Neural progenitor cell (in vitro differentiated cells): ENCODE measurements at places on chromosomes 7 and 10.

DNA sequence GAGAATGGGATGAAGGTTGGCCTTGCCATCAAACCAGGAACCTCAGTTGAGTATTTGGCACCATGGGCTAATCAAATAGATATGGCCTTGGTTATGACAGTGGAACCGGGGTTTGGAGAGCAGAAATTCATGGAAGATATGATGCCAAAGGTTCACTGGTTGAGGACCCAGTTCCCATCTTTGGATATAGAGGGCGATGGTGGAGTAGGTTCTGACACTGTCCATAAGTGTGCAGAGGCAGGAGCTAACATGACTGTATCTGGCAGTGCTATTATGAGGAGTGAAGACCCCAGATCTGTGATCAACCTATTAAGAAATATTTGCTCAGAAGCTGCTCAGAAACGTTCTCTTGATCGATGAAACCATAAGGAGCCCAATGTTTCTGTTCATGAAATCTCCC is 637 bp downstream of the RPEL1 start:
- DNase-seq, result no peak

GRCh38 chr10:110897184-110897583 is 21.8 kb downstream of the BBIP1 start:
- no peak for DNase-seq

DNA sequence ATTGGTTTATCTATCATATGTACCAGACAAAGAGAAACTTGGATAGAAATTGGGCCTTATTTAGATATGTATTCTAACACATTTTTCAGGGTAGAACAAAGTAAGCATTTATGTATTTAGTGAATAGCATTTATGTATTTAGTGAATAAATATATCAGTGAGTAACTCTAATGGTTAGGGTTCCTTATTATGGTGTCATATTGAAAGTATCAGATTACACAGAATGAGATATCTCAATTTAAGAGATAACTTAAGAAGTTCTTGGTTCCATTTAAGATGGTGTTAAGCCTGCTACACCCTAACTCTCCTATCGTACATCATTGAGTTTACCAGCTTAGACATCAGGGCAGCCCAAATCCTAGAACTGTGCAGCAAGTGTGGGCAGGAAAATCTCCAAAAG is 35.9 kb upstream of the DMTF1 start:
- DNase-seq, result no peak

DNA sequence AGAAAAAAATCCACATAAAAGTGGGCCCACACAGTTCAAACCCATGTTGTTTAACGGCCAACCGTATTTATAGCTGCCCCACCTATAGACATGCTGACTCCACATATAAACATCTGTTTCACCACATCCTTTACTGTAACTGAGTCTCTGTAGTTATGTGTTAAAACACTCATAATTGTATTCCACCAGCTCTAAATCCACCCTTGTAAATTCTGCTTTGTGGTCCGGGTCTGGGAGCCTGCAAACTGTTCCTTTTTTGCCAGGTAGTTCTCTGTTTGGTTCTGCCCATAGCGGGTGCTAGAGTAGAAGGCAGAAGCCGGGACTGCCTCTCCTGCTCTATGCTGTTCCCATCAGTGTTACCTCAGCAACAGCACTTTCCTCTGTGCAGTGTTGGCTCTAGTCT is 20.2 kb upstream of the FHIP2A start:
- no peak for DNase-seq

DNA sequence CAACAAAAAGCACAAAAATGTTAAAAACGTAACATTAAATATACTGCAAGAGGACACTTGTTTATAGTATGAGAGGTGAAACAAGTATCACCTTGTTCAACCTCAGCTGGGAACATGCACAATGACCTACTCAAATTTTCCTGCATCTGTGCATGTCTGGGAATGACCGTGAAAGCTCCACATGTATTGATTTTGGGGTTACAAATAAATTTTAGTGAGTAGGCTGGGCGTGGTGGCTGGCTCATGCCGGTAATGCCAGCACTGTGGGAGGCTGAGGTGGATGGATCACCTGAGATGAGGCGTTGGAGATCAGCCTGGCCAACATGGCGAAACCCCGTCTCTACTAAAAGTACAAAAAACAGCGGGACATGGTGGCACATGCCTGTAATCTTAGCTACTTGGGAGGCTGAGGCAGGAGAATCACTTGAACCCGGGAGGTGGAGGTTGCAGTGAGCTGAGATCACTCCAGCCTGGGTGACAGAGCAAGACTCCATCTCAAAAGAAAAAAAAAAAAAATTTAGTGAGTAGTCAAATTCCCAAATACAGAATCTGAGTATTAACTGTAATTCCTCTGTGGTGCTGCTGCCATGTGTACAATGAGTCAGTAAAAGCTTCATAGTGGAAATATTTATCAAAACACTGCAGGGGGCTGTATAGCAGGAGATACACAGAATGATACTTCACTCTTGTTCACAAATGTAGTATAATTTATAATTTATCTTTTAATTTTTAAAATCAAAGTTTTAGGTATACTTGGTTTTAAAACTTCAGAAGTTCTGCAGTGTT is 41.1 kb downstream of the SUGCT start:
- DNase-seq, result no peak

DNA sequence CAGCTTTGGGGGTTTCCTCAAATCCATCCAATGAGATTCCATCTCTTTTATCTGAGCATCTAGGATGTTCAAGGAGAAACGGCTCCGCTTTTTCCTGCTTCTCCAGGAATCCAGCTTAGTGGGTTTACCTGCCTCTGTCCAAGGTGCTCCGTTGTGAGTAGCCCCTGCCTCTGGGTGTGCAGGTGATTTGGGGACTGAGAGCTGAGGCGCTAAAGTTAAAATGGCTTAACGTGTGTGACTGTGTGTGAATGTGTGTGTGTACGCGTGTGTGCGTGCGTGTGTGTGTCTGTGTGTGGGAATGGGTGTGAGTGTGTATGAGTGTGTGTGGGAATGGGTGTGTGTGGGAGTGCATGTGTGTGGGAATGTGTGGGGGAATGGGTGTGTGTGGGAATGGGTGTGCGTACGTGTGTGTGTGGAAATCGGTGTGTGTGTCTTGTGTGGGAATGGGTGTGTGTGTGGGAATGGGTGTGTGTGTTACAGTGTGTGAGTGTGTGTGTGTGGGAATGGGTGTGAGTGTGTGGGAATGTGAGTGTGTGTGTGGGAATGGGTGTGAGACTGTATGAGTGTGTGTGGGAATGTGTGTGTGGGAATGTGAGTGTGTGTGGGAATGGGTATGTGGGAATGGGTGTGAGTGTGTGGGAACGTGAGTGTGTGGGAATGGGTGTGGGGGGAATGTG is 90.2 kb upstream of the INSIG1 start:
- no peak for DNase-seq

DNA sequence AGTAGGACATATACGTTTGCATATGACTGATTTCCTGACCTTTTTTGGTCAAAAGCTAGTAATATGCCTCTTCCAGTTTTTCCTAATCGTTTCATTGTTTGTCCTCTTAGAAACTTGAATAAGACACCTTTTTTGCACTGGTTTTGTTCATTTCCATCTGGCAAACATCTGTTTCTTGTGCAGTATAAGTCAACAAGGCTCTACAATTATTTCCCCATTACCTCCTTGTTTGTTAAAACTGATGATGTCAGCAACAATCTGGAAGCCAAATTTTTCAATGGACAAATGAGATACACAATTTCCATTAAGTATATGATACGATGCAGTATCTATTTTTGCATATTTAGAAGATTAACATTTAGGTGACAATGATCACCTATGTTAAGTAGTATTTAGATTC is 148.8 kb downstream of the NRBF2 start:
- no peak for DNase-seq

DNA sequence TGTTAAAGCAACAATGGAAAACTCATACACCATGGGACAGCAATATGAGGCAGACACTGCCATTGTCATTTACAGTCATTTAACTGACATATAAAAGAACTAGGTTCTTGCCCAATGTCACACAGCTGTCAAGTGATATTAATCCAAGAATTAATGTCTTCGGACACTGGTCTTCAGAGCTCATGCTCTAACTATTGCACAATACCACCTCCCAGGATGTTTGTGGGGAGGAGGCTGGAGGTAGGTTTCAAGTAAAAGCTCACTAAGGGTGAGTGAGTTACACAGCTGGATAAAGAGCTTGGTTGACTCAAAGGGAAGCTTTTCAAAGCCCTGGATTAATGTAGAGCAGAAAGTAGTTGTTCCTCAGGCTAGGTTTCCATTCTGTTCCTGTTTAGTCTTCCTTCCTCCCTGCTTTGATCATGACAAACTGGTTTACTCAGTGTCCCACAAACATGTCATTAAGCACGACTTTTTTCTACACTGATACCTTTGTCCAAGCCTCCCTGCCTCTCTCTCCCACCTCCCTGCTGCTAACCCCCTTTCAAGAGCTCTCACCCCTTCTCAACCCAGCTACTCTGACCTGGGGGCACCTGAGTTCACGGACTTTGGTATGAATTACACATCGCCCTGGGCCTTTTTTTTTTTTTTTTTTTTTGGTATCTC is 987 bp upstream of the EXOC6 start:
- no peak for DNase-seq

DNA sequence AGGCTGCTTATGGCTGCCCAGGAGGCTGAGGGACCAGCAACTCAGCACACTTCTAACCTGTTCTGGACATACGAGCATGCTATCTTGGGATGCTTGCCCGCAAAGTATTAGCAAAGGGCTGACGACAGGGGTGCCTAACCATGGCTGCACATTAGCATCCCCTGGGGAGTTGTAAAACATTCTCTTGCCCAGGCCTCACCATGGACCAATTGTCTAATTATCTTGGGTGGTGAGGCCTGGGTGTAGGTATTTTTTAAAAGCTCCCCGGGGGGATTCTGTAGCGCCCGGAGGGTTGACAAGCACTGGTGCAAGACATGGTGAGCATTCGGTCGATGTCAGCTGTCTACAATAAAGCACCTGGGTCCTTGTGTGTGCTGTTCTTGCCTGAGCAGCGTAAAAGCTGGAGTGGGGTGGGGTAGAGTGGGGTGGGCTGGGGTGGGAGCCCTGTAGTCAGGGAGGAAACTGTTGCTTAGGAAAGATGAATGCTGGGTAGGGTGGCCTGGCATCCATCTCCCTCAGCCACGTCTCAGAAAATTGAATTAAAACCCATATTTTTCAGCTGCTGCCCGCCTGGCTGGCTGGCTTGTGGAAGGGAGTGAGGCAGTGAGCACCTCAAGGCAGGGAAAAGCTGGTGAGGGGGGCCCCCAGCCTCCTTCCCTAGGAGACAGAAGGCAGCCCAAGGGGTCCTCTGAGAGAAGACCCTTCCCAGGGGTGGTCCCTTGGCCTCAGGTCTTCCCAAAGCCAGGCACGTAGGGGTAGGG is 2.9 kb upstream of the ADCYAP1R1 start:
- no peak for DNase-seq

DNA sequence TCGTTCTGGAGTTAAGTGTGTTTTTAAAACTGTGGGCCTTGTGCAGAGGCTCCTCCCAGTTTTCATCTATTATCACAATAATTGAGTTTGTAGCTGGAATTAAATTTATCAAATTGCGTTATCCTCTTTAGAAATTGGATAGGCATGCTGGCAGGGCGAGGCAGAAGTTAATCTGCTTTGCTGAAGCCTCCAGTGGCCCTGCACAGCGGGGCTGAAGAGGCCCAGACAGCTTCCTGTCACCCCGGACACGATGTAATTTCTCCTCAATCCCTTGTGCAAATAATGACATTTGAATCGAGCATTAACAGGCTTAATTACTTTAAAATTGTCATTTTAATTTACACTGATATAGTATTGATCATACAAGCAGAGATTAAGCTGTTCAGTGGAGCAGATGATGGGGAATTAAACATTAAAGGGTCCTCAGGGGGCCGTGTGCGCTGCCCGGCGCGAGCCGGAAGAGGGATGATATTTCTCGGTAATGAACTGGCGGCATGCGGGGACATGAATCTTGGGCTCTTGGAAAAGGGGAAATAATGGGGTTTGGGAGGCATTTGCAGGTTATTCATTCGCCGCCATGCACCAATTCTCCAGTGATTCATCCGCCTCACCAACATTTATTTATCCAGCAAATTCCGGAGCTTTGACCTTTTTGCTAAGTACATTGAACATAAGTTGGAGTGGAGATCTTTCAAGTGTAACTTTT is 118.5 kb downstream of the NKX6-2 start:
- DNase-seq, result peak; percentile 29

GRCh38 chr10:36765782-36766414 is 359.5 kb upstream of the ANKRD30A start:
- no peak for DNase-seq

DNA sequence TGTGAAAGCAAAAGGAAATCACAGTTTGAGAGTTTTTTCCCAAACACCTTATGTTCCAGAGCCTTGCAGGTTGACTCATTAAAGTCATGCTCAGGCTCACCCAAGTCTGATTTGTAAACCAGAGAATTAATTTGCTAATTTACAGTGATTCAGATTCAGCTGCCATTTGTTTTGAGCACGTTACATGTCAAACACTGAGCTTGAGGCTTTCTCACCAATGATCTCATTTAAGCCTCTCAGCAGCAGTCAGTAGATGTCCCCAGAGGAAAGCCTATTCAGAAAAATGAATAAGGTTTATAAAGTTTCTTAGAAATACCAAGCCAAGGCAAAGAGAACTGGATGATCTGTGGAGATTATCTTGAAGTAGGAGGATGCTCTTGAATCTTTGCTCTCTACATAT is 420.4 kb downstream of the HTR7 start:
- DNase-seq, result no peak

- DNase-seq, result no peak
These were observed 182.1 kb downstream of the ARID5B start for GRCh38 chr10:62083412-62084267.

- no peak for DNase-seq
These were observed 365.7 kb upstream of the LRGUK start for GRCh38 chr7:133761443-133761842.

DNA sequence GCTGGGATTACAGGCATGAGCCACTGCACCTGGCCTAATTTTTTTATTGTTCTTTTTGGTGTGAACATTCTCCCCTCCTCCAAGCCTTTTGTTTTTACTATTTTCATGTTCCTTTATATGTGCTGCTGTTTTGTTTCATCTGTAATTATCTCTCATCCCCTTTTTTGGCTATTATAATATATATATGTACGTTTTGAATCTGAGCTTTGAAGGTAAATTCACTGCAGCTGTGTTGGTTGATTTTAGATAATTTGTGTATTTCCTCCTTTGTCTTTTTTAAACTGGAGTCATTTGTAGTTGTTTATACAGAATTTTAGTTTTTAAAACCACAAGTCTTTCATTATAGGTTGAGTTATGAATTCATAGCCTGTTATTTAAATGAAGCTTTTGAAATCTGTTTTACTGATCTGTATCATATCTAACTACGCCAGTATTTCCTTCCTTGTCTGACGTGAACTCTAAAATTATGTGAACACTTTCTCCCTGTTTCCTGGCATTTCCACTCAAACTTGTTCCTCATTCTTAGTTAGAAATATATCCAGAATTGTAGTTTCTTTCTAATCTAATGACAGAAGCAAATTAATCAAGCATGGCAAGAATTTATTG is 54.9 kb downstream of the PTEN start:
- no peak for DNase-seq

GRCh38 chr10:76248649-76249200 is 817.3 kb downstream of the LRMDA start:
- DNase-seq, result no peak

- no peak for DNase-seq
These were observed 77.5 kb downstream of the AFAP1L2 start for GRCh38 chr10:114326795-114327194.
